Naive thymus-derived CD8-positive, alpha-beta T cell (primary cell): ENCODE measurements at places on chromosomes 7 and 10. TPM values are rescaled to one million over a fixed set of nuclear protein-coding genes. Genes with fewer than 3 reads are reported as not detected.

MBL2 gene
- not detected for polyA plus RNA-seq

- peaks cover 4% of the 10 kb centered on the region for H3K27me3 ChIP-seq
- H3K36me3 ChIP-seq, result no peaks in the 10 kb centered on the region
- H3K4me1 ChIP-seq, result no peaks in the 10 kb centered on the region
- H3K27ac ChIP-seq, result no peak overlapping the region
Observed at GRCh38 chr7:162632-163297, 29.6 kb upstream of the FAM20C start.

- H3K4me1 ChIP-seq, result peaks cover 19% of the 10 kb centered on the region
- H3K27me3 ChIP-seq, result no peaks in the 10 kb centered on the region
- no peak overlapping the region for H3K27ac ChIP-seq
- H3K4me3 ChIP-seq, result no peak overlapping the region
- no peak for DNase-seq
Observed at GRCh38 chr7:112290065-112290464, 83.6 kb downstream of the ZNF277 start.

GRCh38 chr7:155930061-155930460, 117.8 kb upstream of the SHH start:
- no peak for DNase-seq
- no peaks in the 10 kb centered on the region for H3K36me3 ChIP-seq
- H3K4me1 ChIP-seq, result no peaks in the 10 kb centered on the region
- no peak overlapping the region for H3K4me3 ChIP-seq

GRCh38 chr7:135447748-135448147, 62.2 kb downstream of the CNOT4 start:
- no peaks in the 10 kb centered on the region for H3K36me3 ChIP-seq
- peak overlapping the region; percentile 70 for H3K27ac ChIP-seq
- H3K4me3 ChIP-seq, result no peak overlapping the region
- H3K27me3 ChIP-seq, result no peaks in the 10 kb centered on the region
- DNase-seq, result no peak
- H3K4me1 ChIP-seq, result peaks cover 43% of the 10 kb centered on the region

GRCh38 chr7:139725077-139725476, 52.7 kb downstream of the HIPK2 start:
- H3K27me3 ChIP-seq, result no peaks in the 10 kb centered on the region
- peaks cover 32% of the 10 kb centered on the region for H3K4me1 ChIP-seq
- no peak for DNase-seq
- peak overlapping the region; percentile 0 for H3K4me3 ChIP-seq
- peaks cover 20% of the 10 kb centered on the region for H3K36me3 ChIP-seq
- H3K27ac ChIP-seq, result peak overlapping the region; percentile 2

GRCh38 chr10:50421026-50421719, 169.9 kb upstream of the ASAH2 start:
- peaks cover 21% of the 10 kb centered on the region for H3K36me3 ChIP-seq
- DNase-seq, result no peak
- H3K4me3 ChIP-seq, result no peak overlapping the region
- no peaks in the 10 kb centered on the region for H3K27me3 ChIP-seq
- H3K27ac ChIP-seq, result no peak overlapping the region

GRCh38 chr7:140314573-140315480, 83.5 kb downstream of the SLC37A3 start:
- no peak for DNase-seq
- peaks cover 21% of the 10 kb centered on the region for H3K36me3 ChIP-seq
- H3K4me1 ChIP-seq, result peaks cover 5% of the 10 kb centered on the region
- H3K27me3 ChIP-seq, result peaks cover 2% of the 10 kb centered on the region
